NCI-H526 (cell line): ENCODE measurements at places on chromosomes 2 and 18.
A peak's percentile ranks its signal among the peaks of the same experiment; 100 is the strongest.

- DNase-seq = peak; percentile 47
Observed at GRCh38 chr18:32289483-32290075, 99.7 kb downstream of the MEP1B start.

DNA sequence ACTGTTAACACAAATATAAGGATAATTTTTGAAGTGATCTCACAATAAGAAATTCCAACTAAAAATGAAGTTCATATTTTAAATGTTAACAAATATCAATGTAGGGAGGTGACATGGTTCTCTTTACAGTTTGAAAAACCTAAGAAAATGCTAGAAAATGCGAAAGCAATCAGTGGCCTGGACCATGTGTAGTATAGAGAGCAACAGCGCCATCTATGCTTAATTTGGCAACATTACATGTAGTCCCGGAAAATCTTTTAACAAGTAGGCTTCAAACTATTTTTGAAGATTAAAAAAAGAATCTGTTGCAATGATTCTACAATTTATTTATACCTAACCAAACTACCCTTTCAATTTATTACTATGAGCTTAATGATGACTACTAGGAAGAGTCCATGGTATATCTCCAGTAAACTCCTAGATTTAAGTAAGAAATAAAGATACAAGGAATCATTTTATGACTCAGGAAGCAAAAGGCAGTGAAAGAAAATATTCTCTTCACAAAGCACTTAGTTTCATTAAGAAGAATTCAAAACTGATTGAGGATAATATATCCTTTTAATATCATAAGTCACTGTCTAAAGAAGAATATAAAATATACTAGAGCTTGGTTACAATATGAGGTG lies 33.3 kb downstream of the NDUFA10 start:
- DNase-seq = peak; percentile 90

GRCh38 chr18:38557006-38557405 lies 991.4 kb upstream of the CELF4 start:
- DNase-seq = no peak

- no peak for DNase-seq
Observed at GRCh38 chr2:62803961-62804360, 98.4 kb downstream of the EHBP1 start.

DNA sequence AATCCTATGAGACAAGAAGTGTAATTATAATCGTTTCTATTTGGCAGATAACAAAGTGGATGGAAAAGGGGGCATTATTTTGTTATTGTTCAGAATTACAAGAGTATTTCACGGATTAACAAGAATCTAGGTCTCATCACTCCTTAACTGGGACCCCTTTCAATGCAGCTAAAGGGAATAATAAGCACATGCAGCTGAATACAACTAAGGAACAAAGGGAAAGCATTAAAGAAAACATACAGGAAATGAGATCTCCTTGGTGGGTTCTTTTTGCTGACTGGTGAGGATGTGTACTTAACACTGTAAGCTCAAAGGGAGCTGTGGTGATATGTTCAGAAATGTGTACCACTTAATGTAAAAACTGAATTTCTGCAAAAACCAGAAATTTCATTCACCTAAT lies 140.5 kb upstream of the WDSUB1 start:
- no peak for DNase-seq

- no peak for DNase-seq
Observed at GRCh38 chr2:199882667-199883066, 28.4 kb upstream of the C2orf69 start.

- DNase-seq = no peak
Observed at GRCh38 chr18:70462078-70462439, 173.2 kb downstream of the SOCS6 start.

DNA sequence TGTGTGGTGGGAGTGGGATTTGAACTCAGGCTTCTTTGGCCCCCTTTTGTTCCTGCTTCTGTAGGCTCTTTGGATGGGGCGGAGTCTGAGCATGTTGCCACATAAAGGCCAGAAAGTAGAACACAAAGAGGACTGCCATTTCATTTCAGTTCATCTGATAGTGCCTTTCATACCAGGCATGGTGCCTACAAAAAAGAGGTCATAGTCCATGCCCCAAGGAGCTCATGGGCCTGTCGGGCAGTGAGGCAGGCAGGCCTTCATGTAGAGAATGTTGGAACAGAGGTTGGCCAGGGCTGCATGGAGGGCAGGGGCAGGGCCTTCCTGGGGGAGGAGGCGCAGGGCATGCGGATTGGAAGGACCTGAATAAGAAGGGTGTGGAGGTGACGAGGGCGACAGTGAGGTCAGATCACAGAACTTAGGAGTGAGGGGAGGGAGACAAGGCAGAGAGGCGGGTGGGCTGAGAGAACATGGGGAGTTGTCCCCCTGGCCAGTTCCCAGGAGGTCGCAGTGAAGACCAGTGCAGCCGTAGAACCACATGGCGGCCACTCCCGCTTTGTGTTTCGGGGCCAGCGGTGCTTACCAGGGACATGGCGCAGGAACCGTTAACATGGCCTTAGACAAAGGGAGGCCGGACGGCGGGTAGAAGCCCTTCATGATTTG lies 49.1 kb downstream of the ITGB1BP1 start:
- no peak for DNase-seq

DNA sequence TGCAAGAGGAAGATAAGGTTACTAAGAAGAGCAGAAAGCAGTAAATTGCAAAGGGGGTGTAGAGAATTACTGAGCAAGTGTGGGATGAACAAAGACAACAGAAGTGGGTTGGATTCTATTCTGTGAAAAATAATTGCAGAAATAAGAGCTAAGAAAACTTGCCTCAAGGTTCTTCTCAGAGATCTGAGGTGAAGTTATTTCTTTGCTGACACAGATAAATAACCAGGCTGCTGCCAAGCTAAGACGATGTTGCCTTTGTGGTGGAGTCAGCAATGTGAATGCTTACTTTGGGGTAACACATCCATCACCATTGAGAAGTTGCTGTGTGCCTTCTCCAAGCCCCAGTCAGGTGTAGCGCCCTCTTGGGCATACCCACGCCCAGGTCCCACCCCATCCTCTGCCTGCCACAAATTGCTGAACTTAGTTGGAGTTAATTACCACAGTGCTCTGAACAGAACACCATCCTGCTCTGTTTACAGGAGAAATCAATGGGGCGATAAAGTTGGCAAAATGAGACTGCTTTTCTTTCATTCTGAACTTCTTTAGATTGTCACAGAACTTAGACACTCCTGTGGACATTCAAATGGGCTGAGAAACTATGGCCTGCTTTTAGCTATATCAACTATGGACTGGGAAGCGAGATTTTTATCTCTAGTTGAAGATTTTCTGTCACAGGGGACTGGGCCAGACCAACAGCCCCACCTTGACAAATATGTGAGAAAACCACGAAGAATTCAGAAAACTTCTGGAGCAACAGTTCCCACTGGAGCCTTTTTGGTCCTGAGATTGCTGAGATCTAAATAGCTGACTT lies 283.6 kb downstream of the TMX3 start:
- no peak for DNase-seq

DNA sequence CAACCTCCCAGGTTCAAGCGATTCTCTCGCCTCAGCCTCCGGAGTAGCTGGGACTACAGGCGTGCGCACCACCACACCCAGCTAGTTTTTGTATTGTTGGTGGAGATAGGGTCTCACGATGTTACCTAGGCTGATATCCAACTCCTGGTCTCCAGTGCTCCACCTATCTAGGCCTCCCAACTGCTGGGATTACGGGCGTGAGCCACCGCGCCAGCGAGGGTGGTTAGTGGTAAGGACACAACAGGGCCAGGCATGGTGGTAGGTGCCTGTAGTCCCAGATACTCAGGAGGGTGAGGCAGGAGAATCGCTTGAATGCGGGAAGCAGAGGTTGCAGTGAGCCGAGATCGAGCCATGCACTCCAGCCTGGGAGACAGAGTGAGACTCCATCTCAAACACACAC lies 26.6 kb upstream of the DUSP2 start:
- no peak for DNase-seq

DNA sequence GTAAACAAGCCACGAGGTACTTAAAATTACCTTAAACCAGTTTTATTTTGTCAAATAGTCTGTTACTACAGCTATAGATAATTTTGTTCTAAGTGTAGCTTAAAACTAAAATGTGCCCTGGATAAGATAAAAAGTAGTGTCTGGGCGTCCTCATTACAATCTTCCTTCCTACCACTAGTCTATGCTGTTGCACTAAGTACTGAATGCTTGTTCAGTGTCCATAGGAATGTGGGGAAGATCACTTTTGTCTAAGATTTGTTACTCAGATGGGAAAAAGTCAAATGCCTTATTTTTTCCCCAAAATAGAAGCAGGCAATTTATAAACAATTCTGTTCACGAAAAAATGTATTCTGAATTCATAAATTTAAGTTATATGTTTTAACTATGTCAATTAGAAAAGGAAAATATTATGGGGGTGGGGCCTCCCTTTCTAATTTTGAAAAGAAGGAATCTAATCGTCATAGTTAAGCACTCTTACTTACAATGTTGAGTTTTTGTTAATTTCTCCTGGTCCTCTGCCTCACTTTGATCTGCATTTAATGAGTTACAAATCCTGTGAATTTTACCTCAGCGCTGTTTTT lies 140.4 kb upstream of the VRK2 start:
- peak; percentile 52 for DNase-seq

- no peak for DNase-seq
Observed at GRCh38 chr2:131126436-131126835, 21.3 kb downstream of the PLEKHB2 start.

DNA sequence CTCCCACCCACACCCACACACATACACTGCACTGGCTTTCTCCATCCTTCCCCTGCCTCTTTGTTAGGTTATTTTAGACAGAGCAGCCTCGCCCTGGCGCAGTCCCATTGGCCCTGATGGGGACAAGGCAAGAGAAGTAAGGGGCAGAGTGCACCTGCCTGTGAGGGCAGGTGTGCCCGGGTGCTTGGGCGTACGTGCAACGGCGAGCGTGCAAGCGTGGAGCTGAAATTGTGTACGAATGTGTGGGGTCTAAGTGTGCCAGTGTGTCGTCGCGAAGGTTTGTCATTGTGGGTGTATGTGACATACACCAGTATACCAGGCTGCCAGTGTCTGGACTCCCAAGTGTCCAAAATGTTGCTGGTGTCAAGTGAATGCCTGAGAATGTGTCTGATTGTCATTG lies 544 bp downstream of the LRATD1 start:
- no peak for DNase-seq

DNA sequence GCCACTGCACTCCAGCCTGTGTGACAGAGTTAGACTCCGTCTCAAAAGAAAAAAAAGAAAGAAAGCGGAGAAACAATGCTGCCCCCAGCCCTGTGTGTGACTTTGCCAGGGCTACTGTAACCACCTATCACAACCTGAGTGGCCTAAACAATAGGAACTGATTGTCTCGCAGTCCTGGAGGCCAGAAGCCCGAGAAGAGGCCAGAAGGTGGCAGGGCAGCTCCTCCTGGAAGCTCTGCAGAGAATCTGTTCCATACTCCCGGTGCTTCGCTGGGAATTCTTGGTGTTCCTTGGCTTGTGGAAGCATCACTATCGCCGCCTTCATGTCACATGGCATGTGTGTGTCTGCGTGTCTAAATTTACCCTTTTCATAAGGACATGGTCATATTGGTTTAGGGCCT lies 14.4 kb upstream of the RAB17 start:
- DNase-seq = no peak

- peak; percentile 41 for DNase-seq
Observed at GRCh38 chr2:183037074-183037552, 1.1 kb downstream of the NCKAP1 start.

GRCh38 chr2:241833101-241833663 lies 24.2 kb downstream of the NEU4 start:
- DNase-seq = no peak

GRCh38 chr2:38740851-38741731 lies 10.1 kb downstream of the SRSF7 start:
- DNase-seq = no peak

DNA sequence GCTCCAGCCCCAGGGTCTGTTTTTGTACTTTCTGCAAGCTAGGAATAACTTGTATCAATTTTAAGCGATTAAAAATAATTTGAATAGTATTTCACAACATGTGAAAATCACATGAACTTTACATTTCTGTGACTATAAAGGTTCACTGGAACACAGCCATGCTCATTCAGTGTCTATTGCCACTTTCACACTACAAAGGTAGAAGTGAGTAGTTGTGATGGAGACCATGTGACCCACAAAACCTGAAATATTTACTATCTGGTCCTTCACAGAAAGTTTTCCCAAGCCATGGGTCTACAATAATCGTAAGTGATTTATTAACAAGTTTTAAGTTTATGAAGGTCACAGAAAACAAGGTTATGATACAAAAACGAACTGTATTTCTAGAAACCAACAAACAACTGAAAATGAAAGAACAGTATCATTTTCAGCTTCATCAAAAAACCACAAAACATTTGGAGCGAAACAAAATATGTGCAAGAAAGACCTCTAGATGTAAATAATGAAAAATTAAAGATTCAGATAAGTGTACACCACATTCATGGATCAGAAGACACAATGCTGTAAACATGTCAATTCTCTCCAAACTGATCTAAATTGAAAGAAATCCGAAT lies 68.9 kb upstream of the DNER start:
- DNase-seq = no peak

DNA sequence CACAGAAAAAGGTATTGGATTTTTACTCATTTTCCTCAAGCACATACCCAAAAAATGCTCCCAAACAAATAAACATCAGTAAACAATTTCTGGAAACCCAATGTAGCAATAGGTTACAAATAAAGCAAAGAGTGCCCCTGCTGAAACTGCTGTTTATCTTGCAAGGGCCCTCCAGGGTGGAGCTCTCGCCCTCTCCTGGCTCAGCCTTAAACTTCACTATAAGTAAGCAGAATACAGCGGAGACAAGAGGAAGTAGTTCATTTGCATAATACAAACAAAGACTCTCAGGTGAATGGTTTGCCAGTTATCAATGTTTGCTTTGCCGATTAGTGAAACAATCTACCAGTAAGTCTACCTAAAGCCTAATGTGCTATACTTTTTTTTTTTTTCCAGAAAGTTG lies 437.6 kb downstream of the DLGAP1 start:
- peak; percentile 56 for DNase-seq

DNA sequence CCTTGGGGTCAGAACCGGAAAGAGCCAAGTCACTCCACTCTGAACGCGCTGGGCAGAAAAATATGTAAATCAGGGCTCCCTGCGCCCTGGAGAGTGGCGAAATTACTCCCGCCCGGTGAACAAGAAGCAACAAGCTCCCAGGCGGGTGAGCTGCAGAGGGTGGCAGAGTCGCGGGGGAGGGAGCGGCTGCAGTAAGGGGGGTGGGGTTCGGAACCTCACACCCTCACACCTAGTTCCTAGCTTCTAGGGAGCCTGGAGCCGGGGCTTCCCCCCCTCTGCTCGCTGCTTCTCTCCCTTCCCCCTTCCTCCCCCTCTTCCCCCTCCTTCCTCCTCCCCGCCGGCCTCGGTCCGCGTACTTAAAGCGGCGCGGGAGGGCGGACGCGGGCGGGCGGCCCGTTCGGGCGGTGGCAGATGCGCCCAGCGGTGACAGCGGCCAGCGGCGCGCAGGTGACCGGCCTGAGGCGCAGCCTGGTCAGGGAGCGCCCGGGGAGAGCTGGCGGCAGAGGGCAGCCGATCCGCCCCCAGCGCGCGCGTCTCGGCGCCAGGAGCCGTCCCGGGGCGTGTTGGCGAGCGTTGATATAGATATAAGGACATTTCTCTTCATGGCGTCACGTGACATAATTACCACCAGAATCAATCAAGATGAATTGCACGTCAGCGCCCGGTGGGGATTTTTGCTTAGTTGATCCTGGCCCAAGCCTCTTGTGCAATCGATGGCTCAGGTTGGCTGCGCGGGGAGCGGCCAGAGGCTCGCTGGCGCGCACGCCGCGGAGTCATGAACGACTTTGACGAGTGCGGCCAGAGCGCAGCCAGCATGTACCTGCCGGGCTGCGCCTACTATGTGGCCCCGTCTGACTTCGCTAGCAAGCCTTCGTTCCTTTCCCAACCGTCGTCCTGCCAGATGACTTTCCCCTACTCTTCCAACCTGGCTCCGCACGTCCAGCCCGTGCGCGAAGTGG lies at the start of gene HOXD11:
Gene HOXD11 (plus strand): TSS at position 700 of the 959 bp plus-strand sequence. CDS start 76 bp downstream, at position 776.
- peak; percentile 86 for DNase-seq

- DNase-seq = no peak
Observed at GRCh38 chr18:71760541-71760940, 783.6 kb downstream of the CBLN2 start.
